GM12864 (cell line): ENCODE measurements at places on chromosomes 6 and 20.

DNA sequence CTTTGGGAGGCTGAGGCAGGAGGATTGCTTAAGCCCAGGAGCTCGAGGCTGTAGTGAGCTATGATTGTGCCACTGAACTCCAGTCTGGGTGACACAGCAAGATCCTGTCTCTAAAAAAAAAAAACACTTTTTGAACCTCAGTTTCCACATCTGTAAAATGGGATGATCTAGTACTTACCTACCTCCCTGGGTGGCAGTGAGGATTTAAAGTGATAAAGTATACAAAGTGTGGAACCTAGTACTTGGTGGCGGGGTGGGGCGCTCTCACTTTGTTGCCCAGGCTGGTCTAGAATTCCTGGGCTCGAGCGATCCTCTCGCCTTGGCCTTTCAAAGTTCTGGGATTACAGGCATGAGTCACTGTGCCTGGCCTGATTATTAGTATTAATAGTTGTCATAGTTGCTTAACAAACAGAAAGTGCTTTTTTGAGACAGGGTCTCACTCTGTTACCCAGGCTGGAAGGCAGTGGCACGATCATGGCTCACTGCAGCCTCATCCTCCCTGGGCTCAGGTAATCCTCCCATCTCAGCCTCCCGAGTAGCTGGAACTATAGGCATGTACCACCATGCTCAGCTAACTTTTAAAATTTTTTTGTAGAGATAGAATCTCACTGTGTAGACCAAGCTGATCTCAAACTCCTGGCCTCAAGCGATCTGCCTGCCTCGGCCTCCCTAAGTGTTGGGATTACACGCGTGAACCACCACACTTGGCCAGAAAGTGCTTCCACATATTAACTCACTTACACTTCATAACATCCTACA lies 7.0 kb upstream of the PLTP start:
- no peak for DNase-seq

DNA sequence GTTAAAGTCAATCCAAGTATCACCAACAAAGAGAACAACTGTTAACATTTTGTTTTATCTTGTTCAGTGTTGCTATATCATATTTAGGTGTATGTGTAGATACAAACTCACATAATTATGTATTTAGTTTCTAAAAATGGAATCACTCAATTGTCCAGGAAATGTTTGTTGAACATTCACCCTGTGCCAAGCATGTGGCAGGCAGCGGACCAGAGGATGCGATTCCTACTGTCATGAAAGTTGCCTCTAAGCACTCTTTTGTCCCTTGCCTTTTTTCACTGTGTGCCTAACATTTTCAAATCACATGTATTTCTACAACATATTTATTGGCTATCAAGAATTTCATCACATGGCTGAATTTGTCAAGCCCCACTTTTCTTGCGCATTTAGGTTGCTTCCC lies 16.9 kb upstream of the TGM2 start:
- no peak for DNase-seq

DNA sequence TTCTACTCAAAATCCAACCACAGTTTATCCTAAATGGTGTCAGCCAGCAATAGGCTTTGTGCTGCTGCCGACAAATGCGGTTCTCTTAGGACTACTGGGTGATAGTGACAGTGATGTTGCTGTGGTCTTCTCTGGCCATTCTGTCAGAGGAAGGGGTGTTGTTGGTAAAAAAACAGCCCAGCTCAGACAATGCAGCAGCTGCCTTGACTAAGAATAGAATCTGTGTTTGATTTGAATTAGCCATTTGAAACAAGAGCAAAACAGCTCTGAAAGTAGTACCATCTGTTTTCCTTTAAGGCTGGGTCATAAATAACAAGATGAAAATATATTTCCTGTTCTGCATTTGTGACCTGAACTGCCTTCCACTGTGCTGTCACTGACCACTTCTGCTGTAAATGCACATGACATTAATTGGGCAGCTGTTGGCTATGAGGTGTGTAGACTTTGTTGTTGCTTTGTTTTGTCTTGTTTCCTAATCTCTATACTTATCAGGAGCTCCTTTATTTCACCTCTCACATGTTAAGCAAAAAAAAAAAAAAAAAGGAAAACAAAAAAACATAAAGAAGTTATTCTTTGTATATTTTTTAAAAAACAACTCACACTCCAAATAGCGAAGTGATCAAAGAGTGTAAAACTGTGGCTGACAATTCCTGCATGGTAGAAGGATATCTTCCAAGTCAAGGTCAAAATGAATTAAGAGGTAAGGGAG lies 497.8 kb upstream of the ARID1B start:
- peak; percentile 56 for DNase-seq

DNA sequence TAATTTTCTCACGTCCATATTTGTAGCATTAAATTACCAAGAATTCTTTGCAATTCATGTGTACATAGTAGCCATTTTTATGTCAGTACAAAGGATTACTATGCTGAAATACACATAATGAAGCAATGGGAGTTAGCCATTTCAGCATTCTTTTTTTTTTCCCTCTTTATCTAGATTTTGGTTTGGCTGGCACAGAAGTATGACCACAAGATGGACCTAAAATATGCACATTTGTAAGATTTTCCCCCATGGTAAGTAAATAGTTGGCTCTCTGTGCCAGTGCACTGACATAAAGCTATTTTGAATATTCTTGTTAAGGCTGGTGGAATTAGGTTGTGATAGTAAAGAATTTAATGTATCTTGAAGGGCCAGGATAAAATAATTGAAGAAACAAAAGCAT lies 486.1 kb upstream of the BTBD3 start:
- DNase-seq: no peak

- no peak for DNase-seq
These were observed 96.9 kb upstream of the FOXO3 start for GRCh38 chr6:108463784-108464183.

- DNase-seq: no peak
These were observed 143.3 kb downstream of the UST start for GRCh38 chr6:148890096-148890495.

DNA sequence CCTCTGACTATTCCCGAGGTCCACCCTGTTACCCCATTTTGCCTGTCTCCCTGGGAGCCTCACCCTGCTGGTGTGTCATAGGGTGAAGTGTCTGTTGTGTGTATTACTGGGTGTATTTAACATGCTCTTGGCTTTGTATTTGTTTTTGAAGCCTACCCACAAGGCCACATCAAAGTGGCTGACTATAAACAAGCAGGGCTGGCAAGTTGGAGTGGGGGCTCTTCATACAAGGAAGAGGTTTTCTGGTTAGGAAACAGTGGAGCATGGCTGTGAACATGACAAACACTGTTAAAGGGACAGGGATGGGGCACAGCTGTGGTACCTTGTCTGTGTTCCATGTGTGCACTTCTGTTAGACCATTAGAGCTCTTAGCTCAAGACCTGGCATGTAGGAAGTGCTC lies 26.3 kb downstream of the HECA start:
- DNase-seq: no peak

GRCh38 chr6:169074526-169074925 lies 179.1 kb downstream of the THBS2 start:
- no peak for DNase-seq

DNA sequence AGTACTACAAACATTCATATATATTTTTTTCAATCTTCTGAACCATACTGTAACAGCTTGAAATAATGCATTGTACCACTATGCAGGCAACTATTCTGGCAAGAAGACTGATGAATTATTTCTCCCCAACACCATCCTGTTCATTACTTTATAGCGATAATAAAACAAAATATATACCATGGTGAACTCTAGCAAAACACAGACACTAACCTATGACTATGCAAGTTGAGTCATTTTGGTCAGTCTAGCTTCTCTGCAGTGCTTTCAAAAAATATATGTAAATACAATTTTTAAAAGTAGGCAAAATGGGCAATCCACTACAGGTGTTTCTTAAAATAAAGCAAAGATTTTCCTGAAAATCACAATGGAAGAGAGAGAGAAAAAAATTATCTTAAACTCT lies 20.3 kb downstream of the PHIP start:
- no peak for DNase-seq
